ENCODE measurements at places on chromosomes 6 and 20. TPM values are rescaled to one million over a fixed set of nuclear protein-coding genes. Genes with fewer than 3 reads are reported as not detected.

- no peak for DNase-seq
These were observed 19.1 kb downstream of the SLX4IP start for GRCh38 chr20:10454151-10454750.

DNA sequence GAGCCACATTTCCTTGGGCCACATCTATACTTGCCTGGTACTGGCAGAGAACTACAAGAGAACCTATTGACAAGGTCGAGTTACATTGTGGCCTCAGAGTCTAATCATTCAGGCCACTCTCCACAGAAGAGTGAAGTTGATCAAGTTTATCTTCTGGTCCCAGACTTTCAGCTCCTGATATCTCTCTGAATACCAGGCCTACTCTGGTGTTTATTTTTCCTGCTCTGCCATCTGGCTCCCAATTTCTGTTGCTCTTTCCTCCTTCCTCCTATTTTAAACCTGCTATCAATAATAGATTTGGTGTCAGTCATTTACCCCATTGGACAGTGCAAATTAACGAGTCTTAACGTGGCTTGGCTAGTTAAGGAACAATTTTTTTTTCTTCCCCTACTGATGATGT is 46.6 kb downstream of the SCGN start:
- DNase-seq: no peak

Gene CRISP3
- polyA plus RNA-seq: 0.28 TPM

- no peak for DNase-seq
These were observed 577.1 kb downstream of the DOK5 start for GRCh38 chr20:55052459-55052858.

DNA sequence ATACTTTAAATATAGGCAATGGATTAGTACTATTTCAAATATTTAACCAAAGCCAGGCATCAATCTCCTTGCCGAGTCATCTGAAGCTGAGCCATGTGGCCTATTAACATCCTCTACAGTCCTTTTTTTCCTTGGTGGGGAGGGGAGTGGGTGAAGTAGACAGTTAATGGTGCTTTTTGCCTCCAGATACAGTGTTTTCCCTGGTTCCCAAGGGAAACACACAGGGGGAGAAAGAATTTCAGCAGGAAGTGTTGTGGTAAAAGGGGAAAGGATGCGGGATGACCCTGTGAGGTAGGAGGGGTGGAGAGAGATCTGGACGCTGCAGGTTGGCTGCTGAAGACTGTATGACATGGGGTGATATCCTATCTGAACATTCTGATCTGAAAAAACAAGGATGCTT is 9.6 kb downstream of the CLDN20 start:
- DNase-seq: no peak

- no peak for DNase-seq
These were observed 75.1 kb downstream of the ADGRG6 start for GRCh38 chr6:142376800-142377496.

Gene PRL
- polyA plus RNA-seq: 0.76 TPM

DNA sequence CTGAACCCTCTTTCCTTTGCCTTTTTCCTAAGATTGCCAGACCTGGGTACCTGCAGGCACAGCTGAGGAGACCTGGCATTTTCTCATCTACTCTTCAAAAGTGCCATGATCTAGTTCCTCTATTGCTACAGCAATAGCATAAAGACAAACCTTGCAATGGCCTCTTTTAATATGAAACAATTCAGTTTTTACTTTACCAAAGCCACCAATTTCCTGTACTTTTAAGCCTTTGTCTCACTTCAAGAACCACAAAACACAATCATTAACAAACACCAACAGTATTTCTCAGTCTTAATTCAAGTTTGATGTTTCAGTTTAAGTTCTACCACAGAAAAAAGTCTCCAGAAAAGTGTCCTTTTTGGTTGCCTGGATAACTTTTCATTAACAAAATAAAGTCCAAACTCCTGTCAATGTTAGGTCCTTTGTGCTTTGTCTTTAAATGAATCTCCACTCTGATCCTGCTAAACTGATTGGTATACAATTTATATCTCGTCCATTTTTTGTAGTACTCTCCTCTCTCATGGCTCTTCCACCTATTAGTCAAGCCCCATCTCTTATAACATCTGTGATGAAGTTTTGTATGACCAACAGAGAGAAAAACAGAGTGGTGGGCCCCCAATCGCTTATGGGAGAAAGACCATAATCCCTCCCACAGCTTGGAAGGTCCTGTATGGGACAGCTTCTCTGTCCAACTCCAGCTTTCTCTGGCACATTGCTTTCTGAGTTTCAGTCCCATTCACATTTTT is 50.5 kb upstream of the THEMIS start:
- no peak for DNase-seq

DNA sequence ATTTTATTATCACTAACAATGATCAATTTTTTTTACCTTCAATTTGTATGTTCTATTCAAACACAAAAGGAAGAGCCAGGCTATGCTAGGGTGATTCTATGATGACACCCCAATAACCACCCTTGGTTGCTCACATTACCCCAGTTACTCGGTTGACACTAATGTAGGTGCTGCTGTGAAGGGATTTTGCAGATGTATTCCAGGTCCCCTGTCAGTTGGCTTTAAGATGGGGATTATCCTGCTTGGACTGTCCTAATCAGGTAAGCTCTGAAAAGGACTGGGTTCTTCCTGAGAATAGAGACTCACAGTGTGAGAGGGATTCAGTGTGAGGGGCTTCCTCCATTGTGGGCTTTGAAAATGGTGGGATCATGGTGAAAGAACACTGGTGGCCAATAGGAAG is 11.9 kb downstream of the HLA-A start:
- DNase-seq: no peak

DNA sequence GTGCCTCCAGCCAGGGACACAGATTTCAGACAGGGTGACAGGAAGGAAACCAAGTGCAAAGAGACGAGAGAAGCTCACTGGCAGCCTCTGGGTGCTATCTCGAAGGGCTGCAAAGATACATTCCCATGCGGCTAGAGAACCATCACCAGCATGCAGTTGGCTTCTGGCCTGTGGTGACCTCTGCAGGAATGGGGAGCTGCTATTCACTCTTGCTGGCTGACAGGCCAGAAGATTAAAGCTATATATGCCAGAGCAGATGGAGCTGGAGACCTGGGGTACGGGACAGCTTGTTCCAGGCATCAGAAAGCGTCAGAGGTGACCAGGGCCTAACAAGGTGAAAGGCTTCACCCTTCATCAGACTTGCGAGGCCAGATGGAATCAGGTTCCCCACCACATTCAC is 20.0 kb downstream of the MAP1LC3A start:
- DNase-seq: no peak

Gene EEF1E1
- 20.4 TPM for polyA plus RNA-seq

Gene CGAS
- 3.9 TPM for polyA plus RNA-seq

- DNase-seq: no peak
These were observed 114.7 kb upstream of the ZNF217 start for GRCh38 chr20:53708129-53708968.

DNA sequence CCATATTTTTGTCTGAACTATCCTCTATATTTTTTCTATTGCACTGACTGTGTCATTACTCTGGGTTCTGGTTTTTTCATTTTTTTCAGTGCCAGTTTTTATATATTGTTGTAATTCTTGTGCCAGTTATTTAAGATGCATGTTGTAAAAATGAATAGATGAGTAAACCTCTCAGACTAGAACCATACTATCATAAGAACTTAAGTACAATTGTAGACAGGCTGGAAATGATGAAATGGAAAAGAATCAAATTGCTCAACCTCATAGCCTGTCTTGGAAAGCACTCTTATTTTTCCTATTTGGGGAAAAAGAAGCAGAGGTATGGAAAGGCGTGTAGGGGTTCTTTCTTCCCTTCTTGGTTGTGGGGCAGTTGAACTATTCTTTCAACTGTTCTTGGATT is 30.2 kb downstream of the PANK2 start:
- no peak for DNase-seq

- DNase-seq: no peak
These were observed 179.8 kb downstream of the TASP1 start for GRCh38 chr20:13458860-13459451.

- DNase-seq: no peak
These were observed 34.7 kb downstream of the FAM184A start for GRCh38 chr6:119043783-119044182.
